ENCODE measurements at places on chromosomes 6 and 20. TPM values are rescaled to one million over a fixed set of nuclear protein-coding genes. Genes with fewer than 3 reads are reported as not detected.

PRRT1 gene
- 27.7 TPM for polyA plus RNA-seq

RMND1 gene
- 19.9 TPM for polyA plus RNA-seq

TFAP2A gene
- 0.15 TPM for polyA plus RNA-seq

PRIM2 gene
- 5.9 TPM for polyA plus RNA-seq

HTR1E gene
- polyA plus RNA-seq, result 4.1 TPM

LPA gene
- 0.07 TPM for polyA plus RNA-seq

FKBP1C gene
- polyA plus RNA-seq, result 1.2 TPM

KCNQ5 gene
- 0.12 TPM for polyA plus RNA-seq

GSTA2 gene
- polyA plus RNA-seq, result 2.0 TPM
